ENCODE measurements at places on chromosomes 6 and 20. TPM values are rescaled to one million over a fixed set of nuclear protein-coding genes. Genes with fewer than 3 reads are reported as not detected.

- no peak for DNase-seq
Measured at GRCh38 chr6:159462431-159462830, 230.6 kb downstream of the SOD2 start.

DNA sequence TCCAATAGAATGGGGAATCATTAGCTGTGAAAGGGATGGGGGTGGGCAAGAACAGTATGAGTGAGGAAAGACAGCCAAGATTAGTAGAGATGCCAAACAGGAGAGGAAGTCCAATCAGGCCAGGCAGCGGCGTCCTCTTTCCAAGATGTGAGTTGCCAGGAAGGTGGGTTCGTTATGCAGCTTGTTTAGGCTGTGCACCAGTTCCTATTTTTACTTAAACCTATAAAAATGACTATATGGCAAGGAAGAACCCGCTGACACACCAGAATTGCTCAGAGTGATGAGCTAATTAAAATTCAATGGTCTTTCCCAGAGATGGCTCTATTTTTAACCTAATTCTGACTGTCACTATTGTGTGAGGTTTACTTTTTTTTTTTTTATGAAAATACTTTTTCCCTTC is 88.2 kb downstream of the SLC22A23 start:
- no peak for DNase-seq

DNA sequence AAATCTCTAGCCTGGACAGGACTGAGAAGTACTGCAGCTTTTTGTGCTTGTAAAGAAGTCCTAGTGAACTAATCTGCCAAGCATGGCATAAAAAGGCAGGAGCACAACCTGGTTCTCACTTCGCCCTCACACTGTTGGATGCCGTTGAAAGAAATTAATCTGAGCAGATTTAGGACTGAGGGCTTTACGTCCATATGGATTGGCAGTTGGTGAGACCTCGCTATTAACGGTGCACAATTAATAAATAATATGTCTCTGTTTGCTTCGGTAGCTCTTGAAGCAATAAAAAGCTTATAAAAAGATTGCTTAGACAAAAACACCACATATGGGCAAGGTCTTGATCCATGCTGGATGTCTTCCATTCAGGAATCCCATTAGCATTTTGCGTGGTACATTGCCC is 185.6 kb upstream of the EPHA7 start:
- DNase-seq: no peak

DNA sequence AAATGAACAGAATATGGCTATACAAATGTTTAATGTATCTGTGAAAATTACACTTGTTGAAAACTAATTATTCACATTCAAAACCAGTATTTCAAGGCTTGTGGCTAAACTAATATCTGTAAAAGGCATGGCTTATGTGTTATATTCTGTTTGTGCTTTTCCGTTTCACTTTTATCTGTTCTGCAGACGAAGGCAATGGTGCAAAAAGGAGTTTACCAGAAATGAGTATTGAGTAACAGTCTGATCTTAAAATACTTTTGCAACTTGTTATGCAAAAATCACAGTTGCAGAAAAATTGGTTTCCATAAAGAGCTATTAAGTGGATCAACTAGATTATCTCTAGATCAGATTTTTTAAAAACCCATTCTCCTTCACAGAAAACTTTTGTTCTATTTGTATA is 9.4 kb upstream of the STX11 start:
- no peak for DNase-seq

DNA sequence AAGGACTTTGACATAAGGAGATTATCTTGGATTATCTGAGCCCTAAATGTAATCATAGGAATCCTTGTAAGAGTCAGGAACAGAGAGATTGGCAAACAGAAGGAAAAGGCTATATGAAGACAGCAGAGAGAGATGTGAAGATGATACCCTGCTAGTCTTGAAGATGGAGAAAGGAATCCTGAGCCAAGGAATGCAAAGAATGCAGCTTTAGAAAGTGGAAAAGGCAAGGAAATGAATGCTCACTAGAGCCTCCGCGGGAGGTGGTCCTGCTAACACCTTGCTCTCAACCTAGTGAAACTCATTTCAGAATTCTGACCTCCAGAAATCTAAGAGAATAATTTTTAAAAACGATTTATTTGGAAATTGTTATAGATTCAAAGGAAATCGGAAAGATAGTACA is 117.1 kb downstream of the TBXT start:
- DNase-seq: no peak

DNA sequence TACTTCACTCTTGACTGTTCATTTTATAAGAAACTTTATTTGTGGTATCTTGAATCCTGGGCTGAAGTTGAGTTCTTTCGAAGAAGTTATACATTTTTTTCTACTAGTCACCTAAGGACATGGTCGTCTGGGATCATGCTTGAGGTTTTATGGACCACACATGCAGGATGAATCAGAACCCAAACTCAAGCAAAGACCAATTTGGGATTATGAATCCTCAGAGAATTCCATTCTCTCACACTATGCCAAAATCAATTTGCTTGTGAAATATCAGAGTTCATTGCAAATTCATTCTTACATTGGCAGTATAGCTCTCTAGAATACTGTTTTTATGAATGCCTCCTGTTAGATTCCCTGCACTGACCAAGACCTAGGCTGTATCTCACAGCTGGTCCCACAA is 114.3 kb upstream of the HDAC2 start:
- no peak for DNase-seq

DNA sequence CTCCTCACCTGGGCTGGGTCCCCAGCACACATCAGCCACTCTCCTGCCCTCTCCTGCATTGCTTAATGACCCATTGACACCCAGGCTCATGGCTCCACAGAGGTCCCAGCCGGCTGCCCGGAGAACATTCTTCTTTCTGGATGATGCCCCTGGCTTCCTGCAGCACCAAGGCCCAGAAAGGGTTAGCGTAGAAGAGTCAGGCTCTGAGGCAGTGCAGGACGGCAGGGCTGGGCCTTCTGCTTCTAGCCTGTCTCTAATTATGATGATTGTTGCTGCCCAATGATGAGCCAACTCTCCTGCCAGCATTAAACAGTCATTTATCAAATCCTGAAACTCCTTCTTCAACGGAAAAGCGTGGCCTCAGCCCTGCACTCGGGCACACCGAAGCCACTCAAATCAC is 66.4 kb downstream of the ZNF217 start:
- no peak for DNase-seq

DNA sequence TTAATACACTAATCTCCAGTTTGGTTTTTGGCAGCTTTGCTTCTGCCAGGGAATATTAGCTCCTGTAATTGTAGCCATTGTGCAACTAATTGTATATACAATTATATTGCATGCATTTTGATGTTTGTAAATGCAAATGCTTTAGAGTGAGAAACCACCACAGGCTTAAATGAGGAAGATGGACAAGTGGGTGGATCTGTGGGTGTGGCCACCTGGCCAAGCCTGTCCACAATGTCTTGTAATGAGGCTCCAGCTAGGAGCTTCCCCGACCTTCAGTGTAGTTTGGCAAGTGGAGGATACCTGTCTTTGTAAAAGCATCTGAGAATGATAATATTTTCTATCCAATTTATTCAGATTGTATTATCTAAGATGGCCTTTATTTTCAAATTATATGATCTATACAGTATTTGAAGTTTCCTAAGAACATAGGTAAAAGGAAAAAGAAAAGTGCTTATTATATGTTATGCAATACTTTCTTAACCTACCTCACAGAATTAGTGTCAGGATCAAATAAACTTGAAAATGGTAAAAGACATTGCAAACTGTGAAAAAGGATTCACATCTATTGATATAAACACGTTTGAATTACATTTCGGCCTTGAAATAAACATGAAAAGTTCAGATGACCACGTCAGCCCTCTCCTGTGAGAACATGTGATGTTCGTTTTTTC is 49.3 kb upstream of the ARID1B start:
- DNase-seq: no peak

DNA sequence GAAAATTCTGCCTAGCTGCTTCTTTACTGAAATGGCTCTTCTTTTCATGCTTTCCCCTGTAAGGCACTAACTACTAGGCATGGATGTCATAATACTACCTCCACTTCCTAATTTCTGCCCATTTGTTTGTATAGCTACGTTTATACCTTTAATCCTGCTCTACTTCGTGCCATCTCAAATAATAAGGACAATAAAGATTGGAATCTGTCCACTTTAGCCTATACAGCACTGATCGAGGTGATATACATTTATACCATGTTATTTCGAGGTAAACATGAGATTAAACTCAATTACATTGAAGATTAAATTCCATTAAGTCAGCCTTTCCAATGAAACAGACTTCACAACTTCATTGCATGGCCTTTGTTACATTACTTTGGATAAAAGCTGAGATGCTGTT is 390.6 kb upstream of the MARCKS start:
- no peak for DNase-seq

GRCh38 chr6:158284007-158284875 is 28.0 kb upstream of the TULP4 start:
- no peak for DNase-seq

- no peak for DNase-seq
Measured at GRCh38 chr6:43616725-43617472, 12.2 kb downstream of the GTPBP2 start.

- no peak for DNase-seq
Measured at GRCh38 chr20:19961293-19961692, 55.9 kb upstream of the NAA20 start.

- no peak for DNase-seq
Measured at GRCh38 chr20:34175079-34175478, 63.0 kb upstream of the EIF2S2 start.

- DNase-seq: no peak
Measured at GRCh38 chr6:32298632-32299336, 72.9 kb downstream of the TSBP1 start.

- DNase-seq: no peak
Measured at GRCh38 chr20:8744228-8744844, 324.6 kb upstream of the PLCB4 start.

GRCh38 chr6:84220809-84221409 is 6.5 kb downstream of the CEP162 start:
- DNase-seq: no peak

- DNase-seq: no peak
Measured at GRCh38 chr6:101394936-101395335, 1.4 kb downstream of the GRIK2 start.

DNA sequence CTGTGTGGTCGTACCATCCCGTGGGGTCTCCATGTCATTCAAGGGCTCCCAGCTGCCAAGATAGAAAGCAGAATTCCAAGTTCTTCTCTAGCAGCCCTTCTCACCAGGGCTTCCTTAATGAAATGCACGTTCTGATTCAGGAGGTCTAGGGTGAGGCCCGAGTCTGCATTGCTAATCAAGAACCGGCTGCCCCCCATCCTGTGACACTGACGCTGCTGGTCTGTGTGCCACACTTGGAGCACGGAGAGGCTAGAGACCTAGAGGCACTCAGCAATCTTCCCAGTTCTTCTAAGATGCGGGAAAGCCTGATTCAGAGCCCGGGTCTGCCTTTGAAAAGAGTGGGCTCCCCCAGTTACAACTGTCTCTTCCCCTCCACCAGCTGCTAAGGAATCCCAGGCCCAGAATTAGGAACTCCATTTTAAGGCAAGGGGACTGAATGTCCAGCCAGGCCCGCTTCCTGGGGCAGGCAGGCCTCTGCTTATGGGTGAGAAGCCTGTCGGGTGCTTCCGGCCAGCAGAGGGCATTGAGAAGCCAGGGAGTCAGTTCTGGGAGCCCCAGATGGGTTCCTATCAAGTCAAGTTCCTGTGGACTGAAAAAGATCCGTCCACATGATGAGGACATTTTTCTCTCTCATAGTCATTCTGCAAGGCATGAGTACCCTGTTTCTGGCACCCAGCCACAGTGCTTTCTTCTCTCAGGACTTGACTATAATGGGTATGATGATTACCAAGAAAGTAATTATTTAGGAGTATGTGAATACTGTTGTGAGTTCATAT is 69.8 kb upstream of the RIN2 start:
- peak; percentile 45 for DNase-seq

- DNase-seq: no peak
Measured at GRCh38 chr20:35552914-35553313, 11.0 kb downstream of the ERGIC3 start.

DNA sequence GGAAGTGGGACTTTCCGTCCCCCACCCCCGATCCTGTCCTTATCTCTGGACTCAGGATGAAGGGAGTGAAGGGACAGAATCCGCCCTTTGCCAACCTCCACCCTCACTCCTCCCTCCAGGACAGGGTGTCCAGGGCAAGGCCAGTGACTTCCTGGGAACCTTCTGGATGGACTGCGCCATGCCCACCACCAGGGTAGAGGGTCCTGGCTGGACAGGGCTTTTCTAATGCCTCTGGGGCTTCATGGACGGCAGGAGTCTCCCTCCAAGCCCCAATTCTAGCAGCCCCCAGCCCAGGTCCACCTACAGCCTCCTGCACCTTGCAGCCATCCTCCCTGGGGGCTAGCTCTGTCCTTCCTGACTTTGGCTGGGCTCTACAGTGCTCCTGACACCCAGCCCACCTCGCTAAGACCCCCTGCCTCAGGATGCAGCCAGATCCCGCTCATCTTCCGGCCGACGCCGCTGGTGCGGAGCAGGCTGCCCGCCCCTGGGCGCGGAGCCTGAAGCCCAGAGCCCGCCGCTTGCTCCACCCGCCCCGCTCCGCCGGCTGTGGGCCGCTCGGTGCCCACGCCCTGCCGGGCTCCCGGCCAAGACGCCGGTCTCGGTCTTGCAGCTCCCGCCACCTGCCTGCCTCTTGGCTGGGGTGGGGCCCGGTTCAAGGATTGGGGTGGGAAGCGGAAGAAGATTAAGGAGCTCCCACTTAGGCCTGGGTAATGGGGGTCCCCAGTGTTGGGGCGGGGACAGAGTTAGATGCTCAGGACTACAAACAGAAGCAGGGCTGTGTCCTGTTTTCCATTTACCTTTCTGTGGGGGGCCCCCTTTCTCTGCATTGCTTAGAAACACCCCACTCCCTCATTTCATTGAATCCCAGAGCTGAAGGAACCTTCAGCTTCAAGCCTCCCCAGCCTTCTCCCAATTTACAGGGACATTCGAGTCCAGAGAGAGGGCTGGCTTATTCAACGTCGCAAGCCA is 72.8 kb downstream of the MDGA1 start:
- no peak for DNase-seq

DNA sequence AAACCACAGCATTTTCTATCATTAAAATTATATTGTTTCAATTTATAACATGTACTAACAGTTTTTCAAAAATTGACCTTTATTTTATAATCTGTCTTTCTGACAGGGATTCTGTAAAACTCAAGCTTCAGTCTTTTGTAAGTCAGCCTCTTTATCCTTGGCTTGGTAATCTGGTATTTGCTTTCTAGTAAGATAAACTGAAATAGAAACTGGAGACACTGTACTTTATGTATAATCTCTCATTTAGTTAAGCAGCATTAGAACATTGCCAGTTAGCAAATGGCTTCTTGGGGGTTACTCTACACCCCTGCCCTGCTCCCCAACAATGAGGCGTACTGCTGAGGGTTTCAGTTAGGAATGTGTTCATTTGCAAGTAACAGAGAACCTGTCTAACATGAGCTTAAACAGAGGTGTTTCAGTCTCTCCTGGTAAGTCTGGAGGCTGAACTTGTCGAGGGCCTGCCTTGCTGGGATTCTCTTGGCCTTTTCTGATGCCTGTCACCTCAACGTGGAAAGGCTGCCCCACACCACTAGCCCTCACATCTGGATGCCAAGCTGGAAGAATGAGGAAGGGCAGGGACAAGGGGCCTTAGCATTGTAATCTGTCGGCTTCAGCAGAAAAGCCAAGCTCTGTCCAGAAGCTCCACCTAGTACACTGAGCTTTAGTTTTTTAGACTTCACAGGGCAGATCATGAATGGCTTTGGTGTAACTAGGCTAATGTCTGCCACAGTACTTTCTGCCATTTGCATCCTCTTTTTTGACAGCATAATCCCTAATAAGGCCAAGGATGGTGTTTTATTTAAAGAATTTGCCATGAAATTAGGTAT is 34.8 kb downstream of the SH3BGRL2 start:
- DNase-seq: no peak

ERVFRD-1 gene
- 0.23 TPM for total RNA-seq

PPP1R16B gene
- total RNA-seq: not detected

OR2B3 gene
- total RNA-seq: not detected

SNPH gene
- 3.0 TPM for total RNA-seq

NQO2 gene
- total RNA-seq: 17.3 TPM

KCNS1 gene
- not detected for total RNA-seq

AGER gene
- 28.1 TPM for total RNA-seq

Data from mesothelial cell of epicardium (in vitro differentiated cells).